Nucleus accumbens (tissue), 56 donors: ENCODE measurements at places on chromosomes 2 and 18.

- DNase-seq, result no peak
These were observed 35.7 kb downstream of the DYNAP start for GRCh38 chr18:54626779-54627178.

DNA sequence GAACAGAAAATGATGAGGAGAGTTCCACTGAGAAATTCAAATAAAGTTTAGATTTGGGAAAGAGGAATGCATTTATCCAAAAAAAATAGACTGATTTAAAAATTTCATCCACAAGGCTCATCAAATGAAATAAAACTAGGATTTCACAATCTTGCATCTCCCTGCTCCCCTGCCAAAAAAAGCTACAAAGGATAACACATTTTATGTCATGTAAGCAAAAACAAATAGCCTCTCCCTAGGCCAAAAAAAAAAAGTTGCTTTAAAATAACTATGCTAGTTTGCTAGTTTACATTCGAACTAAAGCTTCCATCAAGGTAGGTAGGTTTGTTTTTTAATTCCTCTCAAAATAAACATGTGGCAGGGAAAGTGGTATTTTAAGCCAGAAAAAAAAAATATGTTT, 465.5 kb upstream of the ID2 start:
- DNase-seq, result no peak

DNA sequence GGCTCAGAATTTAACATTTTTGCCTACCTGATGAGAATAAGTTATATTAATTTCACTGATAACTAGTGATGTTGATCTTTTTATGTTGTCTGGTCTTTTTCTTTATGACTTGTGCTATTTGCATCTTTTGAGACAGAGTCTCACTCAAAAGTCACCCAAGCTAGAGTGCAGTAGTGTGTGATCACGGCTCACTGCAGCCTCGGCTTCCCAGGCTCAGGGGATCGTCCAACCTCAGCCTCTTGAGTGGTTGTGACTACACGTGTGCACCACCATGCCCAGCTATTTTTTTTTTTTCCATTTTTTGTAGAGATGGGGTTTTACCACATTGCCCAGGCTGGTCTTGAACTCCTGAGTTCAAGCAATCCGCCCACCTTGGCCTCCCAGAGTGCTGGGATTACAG, 7.5 kb downstream of the SMCHD1 start:
- DNase-seq, result no peak

- DNase-seq, result no peak
These were observed 47.0 kb downstream of the UGP2 start for GRCh38 chr2:63888490-63889402.

- no peak for DNase-seq
These were observed 1.9 kb downstream of the NOP58 start for GRCh38 chr2:202267495-202267894.

- DNase-seq, result no peak
These were observed 246.0 kb downstream of the LDLRAD4 start for GRCh38 chr18:13464432-13465123.
